D721Med (cell line): ENCODE measurements at places on chromosomes 4 and X.
A peak's percentile ranks its signal among the peaks of the same experiment; 100 is the strongest.

- DNase-seq: no peak
Observed at GRCh38 chrX:40174001-40174853, 76.5 kb upstream of the BCOR start.

GRCh38 chrX:129875669-129876068, 30.3 kb upstream of the UTP14A start:
- DNase-seq: no peak

GRCh38 chrX:112048707-112049106, 33.9 kb downstream of the TRPC5 start:
- DNase-seq: no peak

DNA sequence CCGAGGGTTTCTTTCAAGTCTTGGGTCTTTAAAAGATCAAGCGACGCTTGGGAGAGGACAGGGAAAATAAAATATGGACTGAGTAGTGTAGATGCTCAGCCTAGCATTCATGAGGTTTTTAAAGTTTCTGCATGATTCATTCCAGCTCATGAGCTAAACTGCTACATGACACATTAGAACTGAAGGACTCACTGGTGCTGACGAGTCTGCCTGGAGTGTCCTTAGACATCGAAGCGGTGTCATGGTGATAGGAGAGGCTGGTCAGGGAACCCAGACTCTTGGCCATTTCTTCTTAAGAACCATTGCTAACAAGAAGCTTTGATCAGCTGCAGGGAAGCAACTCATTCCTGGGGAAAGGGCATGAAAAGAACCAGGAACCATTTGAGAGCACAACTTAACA, 158.6 kb downstream of the TRIML1 start:
- no peak for DNase-seq

DNA sequence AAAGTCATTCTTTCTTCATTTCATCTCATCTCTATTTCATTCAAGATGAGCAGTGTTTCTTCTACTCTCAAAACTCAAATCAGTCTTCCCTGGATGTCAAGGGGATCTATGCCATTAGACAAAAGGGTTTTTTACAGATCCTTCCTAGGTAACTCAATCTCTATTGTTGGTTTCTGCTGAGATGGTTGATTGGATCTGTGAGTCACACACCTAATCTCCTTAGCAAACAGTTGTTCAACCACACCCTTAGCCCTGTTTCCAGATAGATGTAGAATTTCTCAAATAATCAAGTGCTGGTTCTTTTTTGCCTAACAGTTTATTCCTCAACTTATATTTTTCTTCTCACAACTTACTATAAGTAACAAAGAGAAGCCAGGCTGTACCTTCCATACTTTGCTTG, 200.5 kb downstream of the KDR start:
- no peak for DNase-seq

DNA sequence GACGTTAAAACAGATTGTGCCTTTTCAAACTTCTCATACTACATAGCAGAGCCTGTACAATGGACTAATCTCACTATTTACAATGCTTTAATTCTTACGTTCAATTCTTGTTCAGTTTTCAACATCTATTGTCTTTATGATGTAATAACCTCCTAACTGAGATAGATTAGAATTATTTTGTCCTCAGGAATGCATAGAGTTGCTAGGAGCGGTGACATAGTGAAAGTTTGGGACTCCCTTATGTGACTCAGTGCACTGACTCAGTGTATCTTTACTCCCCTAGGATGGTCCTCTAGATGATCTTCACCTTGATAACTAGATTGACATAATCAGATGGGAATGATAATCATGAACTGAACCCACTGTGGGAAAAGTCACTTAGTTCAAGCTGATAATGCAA, 151.5 kb downstream of the VEGFC start:
- no peak for DNase-seq

DNA sequence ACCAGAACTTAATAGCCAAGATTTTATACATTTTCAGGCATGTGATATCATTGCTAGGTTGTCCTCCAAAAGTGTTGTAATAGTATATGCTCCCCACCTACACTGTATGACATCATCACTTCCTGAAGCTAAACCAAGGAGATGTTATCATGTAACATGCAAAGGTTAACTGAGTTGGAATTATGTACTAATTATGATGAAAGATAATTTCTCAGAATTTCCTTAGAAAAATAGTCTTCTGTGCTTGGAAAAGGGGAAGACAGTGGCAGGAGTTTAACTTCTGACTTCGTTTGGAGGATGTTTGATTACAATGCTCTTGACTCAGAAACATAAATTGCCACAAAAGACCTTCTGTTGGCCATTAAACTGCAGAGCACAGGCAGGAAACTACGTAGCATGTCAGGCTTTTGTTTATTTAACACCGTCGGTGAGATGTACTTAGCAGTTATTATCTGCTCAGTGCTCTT, 83.6 kb upstream of the GUCY1A1 start:
- DNase-seq: no peak

GRCh38 chrX:99973572-99974226, 436.4 kb downstream of the PCDH19 start:
- no peak for DNase-seq

GRCh38 chr4:74570095-74570494, 125.2 kb downstream of the AREG start:
- DNase-seq: no peak

DNA sequence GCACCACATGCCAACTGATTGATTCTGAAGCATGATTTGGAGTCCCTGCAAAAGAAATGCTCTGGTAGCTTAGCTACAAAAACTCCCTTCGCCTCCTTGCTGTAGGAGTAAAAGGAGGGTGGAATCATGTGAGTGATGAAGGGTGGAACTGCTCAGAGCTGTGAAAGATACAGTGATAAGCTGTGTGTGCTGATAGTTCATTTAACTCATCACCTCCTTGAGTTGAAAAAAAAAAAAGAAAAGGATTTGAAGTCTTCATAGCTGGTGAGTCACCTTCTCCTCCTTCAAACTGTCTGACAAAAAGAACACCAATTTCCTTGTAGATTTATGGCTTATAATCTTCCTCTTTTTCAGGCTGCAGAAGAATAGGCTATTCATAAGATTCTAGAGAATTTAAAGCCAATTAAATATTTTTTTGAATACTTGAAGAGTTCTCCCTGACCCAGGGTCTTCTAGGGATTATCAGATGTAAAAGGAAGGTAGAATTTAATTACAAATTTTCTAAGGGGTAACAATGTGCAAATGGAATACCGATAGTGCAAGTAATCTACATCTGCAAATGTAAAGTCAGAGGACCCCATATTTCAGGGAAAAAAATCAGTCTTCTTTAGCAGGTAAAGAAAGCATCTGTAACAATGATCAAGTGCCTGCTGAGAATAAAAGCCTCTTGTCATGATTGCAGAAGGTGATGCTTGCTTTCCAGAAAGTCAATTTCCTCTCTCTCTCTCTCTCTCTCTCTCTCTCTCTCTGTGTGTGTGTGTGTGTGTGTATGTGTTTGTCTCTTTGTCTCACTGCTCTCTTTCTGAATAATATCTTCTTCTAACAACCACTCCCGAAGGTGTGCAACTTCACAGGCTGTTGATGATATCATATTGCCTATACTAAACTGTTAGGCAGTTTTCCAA, 208.8 kb upstream of the VEGFC start:
- DNase-seq: no peak

- DNase-seq: no peak
Observed at GRCh38 chr4:187687697-187688096, 307.9 kb upstream of the ZFP42 start.

DNA sequence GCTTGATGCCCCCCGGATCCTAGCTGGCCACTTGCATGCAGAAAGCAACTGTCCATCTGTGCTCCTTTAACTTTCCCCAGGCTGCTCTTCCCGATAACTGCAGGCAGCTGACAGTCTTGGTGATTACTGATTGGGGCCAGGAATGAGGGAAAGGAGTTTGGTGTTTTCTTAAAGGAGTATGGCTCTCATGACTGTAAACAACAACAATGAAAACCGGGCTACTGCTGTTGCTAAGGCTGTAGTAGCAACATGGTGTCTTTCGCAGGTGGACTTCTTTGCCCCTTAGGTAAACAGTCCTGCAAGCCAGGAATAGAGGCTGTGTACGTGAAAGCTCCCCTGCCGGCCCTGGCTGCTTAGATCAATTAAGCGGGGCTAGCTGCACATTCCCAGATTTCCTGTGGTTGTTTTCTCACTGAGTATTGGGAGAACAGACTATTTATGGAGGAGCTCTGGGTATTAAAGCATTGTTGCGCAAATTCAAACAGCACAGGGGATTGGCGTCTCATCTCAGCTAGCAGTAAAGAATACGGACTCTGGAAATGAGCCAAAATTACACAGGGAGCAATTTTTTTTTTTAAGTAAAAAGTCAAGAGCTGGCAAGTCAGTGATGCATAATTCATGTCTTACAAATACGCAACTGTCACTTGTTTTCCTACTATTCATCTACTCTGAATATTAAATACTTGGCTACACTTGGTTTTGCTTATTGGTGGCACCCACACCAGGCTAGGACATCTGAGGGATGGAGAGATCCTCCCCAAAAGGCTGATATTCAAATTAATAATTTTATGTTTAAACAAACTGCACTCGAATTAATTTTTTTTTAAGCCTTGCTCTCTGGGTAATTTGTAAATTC, 61.6 kb upstream of the NAP1L5 start:
- no peak for DNase-seq

DNA sequence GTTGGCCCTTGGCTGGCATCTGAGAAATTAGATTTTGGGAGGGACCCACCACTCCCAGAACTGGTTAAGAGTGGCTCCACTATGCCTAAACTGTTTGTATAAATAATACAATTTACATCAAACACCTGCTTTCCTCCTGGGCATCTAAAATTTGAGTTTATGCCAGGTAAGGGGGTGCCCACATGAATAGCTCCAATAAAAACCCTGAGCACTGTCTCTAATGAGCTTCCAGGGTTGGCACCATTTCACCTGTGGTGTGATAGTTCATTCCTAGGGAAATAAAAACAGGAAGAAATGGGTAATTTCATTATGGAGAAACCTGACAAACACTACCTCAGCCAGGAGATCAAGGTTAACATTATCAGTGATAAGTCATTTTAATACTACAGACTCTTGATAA, 119.7 kb downstream of the FRYL start:
- no peak for DNase-seq

GRCh38 chr4:121697564-121697963, 784 bp upstream of the ANXA5 start:
- DNase-seq: no peak

- no peak for DNase-seq
Observed at GRCh38 chr4:162015090-162015489, 148.7 kb downstream of the FSTL5 start.

GRCh38 chr4:76691807-76692582, 205.9 kb downstream of the SOWAHB start:
- no peak for DNase-seq

- DNase-seq: peak; percentile 58
Observed at GRCh38 chr4:7587433-7588405, 153.0 kb upstream of the PSAPL1 start.

DNA sequence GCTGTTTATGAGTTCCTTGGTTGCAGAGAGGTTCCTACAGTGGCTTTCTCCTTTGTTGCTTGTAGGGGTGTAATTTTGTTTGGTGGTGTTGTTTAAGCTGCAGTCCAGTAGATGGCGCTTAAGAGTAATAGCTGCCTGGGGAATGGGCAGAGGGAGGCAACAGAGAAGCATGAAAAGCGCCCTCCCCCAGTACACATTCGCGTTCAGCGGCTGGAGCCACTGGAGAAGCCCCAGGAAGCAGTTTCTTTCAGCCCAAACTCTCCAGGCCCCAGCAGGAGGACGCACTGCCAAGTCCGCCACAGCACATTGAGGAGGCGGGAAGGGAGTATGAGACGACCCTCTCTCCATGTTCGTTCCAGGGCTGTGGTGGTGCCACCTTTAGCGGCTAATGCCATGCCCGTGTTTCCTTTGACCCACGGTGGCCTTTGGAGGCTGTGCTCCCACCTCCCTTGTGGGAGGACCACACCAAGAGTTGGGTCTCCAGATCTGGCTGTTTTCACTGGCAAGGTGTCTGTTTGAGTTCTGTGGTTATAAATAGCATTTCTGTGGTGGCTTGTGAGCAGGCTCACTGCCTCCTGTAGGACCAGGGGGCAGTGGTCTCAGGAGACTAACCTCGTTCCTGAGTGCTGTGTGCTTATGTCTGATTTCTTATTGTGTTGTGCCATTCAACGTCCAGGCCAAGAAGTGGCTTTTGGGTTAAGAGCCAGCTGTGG, 252.3 kb downstream of the ARHGAP10 start:
- peak; percentile 52 for DNase-seq

DNA sequence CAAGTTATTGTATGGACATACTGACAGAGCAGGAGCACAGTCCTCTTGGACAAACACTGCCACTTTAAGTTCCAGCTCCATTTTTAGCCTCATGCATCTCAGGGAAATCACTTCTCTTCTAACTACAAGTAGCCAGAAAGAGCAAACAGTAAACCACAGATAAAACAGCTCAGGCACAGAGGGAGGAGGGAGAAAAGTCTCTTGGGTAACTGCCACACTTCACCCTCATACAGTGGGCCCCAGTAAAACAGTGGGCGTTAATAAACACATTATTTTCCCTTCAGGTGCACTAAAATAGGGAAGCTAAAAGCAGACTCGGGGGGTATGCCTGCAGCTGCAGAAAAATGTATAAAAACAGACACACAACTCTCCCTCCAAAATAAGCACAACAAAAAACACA, 21.6 kb downstream of the CD38 start:
- no peak for DNase-seq

DNA sequence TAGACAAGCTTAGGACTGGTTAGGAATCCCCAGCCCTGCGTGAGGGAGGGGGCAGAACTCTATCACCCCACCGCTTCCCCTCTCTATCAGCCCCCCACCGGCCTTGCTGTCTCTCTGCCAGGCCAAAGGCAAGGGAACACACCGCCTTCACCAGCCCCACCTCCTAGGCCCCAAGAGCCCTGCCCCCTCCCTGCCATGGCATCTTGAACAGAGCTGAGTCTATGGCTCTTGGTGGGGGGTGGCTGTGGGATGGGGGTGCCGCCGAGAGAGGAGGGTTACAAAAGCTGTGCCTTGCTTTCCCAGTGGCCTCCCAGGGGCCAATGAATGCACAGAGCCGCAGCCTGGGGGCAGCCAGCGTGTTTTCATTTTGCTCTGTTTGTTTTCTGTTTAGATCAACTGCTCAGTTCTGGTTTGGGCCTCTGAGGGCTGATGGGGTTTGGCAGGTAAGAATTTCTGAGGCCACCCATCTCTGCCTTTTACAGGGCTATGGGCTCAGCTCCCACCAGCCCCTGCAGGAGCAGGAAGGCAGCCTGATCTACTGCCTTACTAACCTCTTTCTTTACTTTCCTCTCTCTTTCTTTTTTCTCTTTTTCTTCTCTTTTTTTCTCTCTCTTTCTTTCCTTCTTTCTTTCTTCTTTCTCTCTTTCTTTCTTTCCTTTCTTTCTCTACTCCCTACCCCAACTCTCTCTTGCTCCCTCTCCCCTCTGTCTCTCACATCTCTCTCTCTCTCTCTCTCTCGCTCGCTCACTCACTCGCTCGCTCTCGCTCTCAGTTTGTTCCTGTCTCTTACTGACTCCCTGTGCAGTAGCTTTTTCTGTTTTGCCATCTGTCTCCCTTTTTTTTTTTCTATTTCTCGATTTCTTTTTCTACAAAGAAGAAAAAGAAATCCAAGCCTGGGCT, 128.3 kb downstream of the PJA1 start:
- DNase-seq: no peak

GRCh38 chrX:152930516-152930915, 32.6 kb downstream of the ZNF185 start:
- DNase-seq: no peak

- no peak for DNase-seq
Observed at GRCh38 chr4:40221744-40222143, 24.9 kb downstream of the RHOH start.
